ENCODE measurements at places on chromosomes 7 and 10. TPM values are rescaled to one million over a fixed set of nuclear protein-coding genes. Genes with fewer than 3 reads are reported as not detected.
A peak's percentile ranks its signal among the peaks of the same experiment; 100 is the strongest.

GRCh38 chr7:12586271-12586670 lies 15.8 kb downstream of the SCIN start:
- DNase-seq: no peak
- no peaks in the 10 kb centered on the region for H3K27me3 ChIP-seq
- no peak overlapping the region for H3K4me3 ChIP-seq
- peaks cover 10% of the 10 kb centered on the region for H3K4me1 ChIP-seq

TBC1D12 gene
- 26.3 TPM for total RNA-seq

DNA sequence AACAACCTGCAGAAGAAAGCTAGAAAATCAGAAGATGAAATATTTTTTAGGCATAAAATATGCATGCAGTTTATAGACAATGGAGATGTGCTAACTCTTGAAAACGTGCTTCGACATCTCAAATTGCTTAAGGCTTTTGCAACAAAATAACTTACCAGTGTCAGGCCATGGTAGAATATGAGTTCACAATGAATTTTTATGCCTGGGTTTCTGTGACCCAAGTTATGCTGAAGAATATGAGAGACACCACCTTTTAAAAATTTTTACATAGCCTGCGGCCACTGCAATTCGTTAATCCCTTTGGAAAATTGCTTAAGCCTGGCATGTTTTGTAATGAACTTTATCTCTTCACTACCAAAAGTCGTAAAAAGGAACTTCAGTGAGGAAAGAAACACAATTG lies 170.1 kb upstream of the AKR1E2 start:
- no peak for DNase-seq
- H3K27ac ChIP-seq: no peak overlapping the region
- H3K4me1 ChIP-seq: peaks cover 33% of the 10 kb centered on the region
- H3K27me3 ChIP-seq: no peaks in the 10 kb centered on the region
- no peak overlapping the region for H3K4me3 ChIP-seq
- no peaks in the 10 kb centered on the region for H3K36me3 ChIP-seq

DNA sequence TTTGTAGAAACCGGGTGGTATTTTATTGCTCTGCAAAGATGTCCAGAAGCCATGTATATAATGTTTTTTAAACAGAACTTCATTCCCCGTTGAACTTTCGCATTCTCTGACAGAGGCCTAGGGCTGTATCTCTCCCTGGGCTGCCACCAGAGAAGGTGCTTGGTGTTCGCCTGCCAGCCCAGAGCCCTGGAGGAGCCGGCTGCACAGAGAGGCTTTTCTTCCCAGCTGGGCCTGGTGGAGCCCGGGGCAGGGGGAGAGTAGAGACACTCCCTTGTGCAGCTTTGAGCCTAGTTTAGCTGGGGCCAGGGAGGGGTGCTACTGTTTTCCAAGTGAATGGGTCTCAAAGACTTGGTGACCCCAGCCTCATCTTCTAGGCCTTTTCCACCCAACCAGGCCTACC lies 13.6 kb upstream of the TRIM8 start:
- H3K4me3 ChIP-seq: no peak overlapping the region
- peak; percentile 69 for DNase-seq
- no peaks in the 10 kb centered on the region for H3K36me3 ChIP-seq
- peaks cover 90% of the 10 kb centered on the region for H3K4me1 ChIP-seq
- peak overlapping the region; percentile 99 for H3K27ac ChIP-seq

- H3K4me3 ChIP-seq: no peak overlapping the region
- peaks cover 27% of the 10 kb centered on the region for H3K4me1 ChIP-seq
- no peaks in the 10 kb centered on the region for H3K27me3 ChIP-seq
- no peak for DNase-seq
- H3K36me3 ChIP-seq: peaks cover 27% of the 10 kb centered on the region
These were observed 15.6 kb downstream of the NCOA4 start for GRCh38 chr10:46014683-46015405.

GRCh38 chr10:128993911-128994538 lies 473.0 kb upstream of the MGMT start:
- no peaks in the 10 kb centered on the region for H3K36me3 ChIP-seq
- no peak overlapping the region for H3K27ac ChIP-seq
- H3K27me3 ChIP-seq: peaks cover 2% of the 10 kb centered on the region
- no peaks in the 10 kb centered on the region for H3K4me1 ChIP-seq
- no peak overlapping the region for H3K4me3 ChIP-seq

DNA sequence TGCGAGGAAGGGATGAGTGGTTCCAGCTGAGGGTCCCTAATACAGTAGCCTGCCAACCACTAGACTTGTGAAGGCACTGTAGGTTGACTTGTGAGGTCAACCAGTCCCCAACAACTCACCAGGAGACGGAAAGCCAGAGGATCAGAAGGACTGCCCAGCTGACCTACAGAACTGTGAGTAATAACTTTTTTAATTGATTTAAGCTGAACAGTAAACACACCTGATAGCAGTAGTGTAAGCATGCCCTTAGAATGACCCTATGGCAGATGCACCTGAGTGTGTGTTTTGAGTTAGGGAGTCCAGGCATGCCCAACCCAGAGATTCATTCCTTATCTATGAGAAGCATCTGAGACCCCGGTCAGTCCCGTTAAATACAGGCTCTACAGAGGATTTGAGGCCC lies 14.1 kb downstream of the PRLHR start:
- no peak overlapping the region for H3K27ac ChIP-seq
- H3K27me3 ChIP-seq: peaks cover 32% of the 10 kb centered on the region
- peaks cover 2% of the 10 kb centered on the region for H3K36me3 ChIP-seq
- DNase-seq: no peak

- H3K4me3 ChIP-seq: peak within 1 kb of the TSS; percentile 76
- H3K4me1 ChIP-seq: peaks cover 22% of the 10 kb centered on the region
- no peak for DNase-seq
- H3K36me3 ChIP-seq: peaks cover 4% of the 10 kb centered on the region
- peak within 1 kb of the TSS; percentile 76 for H3K27ac ChIP-seq
These were observed at the start of gene BEND7 for GRCh38 chr10:13528875-13529713. TSS of gene BEND7 (minus strand) at chr10:13529014. CDS start at chr10:13528533, 481 bp downstream.

NPC1L1 gene
- not detected for total RNA-seq

GRCh38 chr10:133281628-133282372 lies 5.1 kb upstream of the ADAM8 start:
- DNase-seq: no peak
- H3K4me3 ChIP-seq: no peak overlapping the region
- H3K36me3 ChIP-seq: peaks cover 35% of the 10 kb centered on the region

GRCh38 chr7:64625114-64626082 lies 40.5 kb upstream of the ZNF107 start:
- no peak for DNase-seq
- no peaks in the 10 kb centered on the region for H3K4me1 ChIP-seq
- H3K27me3 ChIP-seq: no peaks in the 10 kb centered on the region
- H3K4me3 ChIP-seq: no peak overlapping the region

GRCh38 chr7:139131601-139132041 lies 22.1 kb upstream of the ZC3HAV1 start:
- no peak for DNase-seq
- H3K36me3 ChIP-seq: no peaks in the 10 kb centered on the region
- peaks cover 9% of the 10 kb centered on the region for H3K27me3 ChIP-seq
- peaks cover 18% of the 10 kb centered on the region for H3K4me1 ChIP-seq

SLIT1 gene
- total RNA-seq: not detected

HPSE2 gene
- not detected for total RNA-seq

- no peaks in the 10 kb centered on the region for H3K27me3 ChIP-seq
- no peak overlapping the region for H3K27ac ChIP-seq
- no peak overlapping the region for H3K4me3 ChIP-seq
- DNase-seq: no peak
- peaks cover 2% of the 10 kb centered on the region for H3K36me3 ChIP-seq
- H3K4me1 ChIP-seq: no peaks in the 10 kb centered on the region
These were observed 23.2 kb downstream of the CYCS start for GRCh38 chr7:25101817-25102216.

GRCh38 chr7:47354071-47354470 lies 227.8 kb downstream of the TNS3 start:
- no peaks in the 10 kb centered on the region for H3K27me3 ChIP-seq
- peaks cover 40% of the 10 kb centered on the region for H3K4me1 ChIP-seq
- peaks cover 11% of the 10 kb centered on the region for H3K36me3 ChIP-seq
- no peak overlapping the region for H3K4me3 ChIP-seq

- no peaks in the 10 kb centered on the region for H3K36me3 ChIP-seq
- DNase-seq: no peak
- no peak overlapping the region for H3K4me3 ChIP-seq
- no peak overlapping the region for H3K27ac ChIP-seq
- peaks cover 40% of the 10 kb centered on the region for H3K27me3 ChIP-seq
These were observed 145.6 kb downstream of the CCDC71L start for GRCh38 chr7:106515321-106515720.

GRCh38 chr10:58918887-58919286 lies 257.6 kb upstream of the PHYHIPL start:
- H3K36me3 ChIP-seq: no peaks in the 10 kb centered on the region
- no peak for DNase-seq
- no peak overlapping the region for H3K27ac ChIP-seq
- H3K27me3 ChIP-seq: peaks cover 6% of the 10 kb centered on the region
- H3K4me1 ChIP-seq: peaks cover 21% of the 10 kb centered on the region

GRCh38 chr10:46327685-46328084 lies 40.9 kb downstream of the ANTXRL start:
- no peak overlapping the region for H3K4me3 ChIP-seq
- no peaks in the 10 kb centered on the region for H3K4me1 ChIP-seq
- peaks cover 24% of the 10 kb centered on the region for H3K27me3 ChIP-seq
- H3K27ac ChIP-seq: no peak overlapping the region
- H3K36me3 ChIP-seq: no peaks in the 10 kb centered on the region
- DNase-seq: no peak

- H3K27me3 ChIP-seq: peaks cover 36% of the 10 kb centered on the region
- no peak for DNase-seq
- H3K4me3 ChIP-seq: no peak overlapping the region
- H3K4me1 ChIP-seq: peaks cover 6% of the 10 kb centered on the region
- no peaks in the 10 kb centered on the region for H3K36me3 ChIP-seq
- no peak overlapping the region for H3K27ac ChIP-seq
These were observed 3.7 kb upstream of the DPYSL4 start for GRCh38 chr10:132183046-132183445.

IFT22 gene
- 33.0 TPM for total RNA-seq

All from chondrocyte (in vitro differentiated cells).